NCI-H1105 (cell line): ENCODE measurements at places on chromosomes 12 and 14.

GRCh38 chr14:72788255-72788654 is 105.6 kb downstream of the DPF3 start:
- no peak for DNase-seq

- no peak for DNase-seq
Measured at GRCh38 chr14:57293866-57294837, 25.4 kb downstream of the AP5M1 start.

- no peak for DNase-seq
Measured at GRCh38 chr12:98741196-98741555, 96.1 kb downstream of the APAF1 start.

- DNase-seq = no peak
Measured at GRCh38 chr14:61106959-61107641, 126.1 kb downstream of the SLC38A6 start.

DNA sequence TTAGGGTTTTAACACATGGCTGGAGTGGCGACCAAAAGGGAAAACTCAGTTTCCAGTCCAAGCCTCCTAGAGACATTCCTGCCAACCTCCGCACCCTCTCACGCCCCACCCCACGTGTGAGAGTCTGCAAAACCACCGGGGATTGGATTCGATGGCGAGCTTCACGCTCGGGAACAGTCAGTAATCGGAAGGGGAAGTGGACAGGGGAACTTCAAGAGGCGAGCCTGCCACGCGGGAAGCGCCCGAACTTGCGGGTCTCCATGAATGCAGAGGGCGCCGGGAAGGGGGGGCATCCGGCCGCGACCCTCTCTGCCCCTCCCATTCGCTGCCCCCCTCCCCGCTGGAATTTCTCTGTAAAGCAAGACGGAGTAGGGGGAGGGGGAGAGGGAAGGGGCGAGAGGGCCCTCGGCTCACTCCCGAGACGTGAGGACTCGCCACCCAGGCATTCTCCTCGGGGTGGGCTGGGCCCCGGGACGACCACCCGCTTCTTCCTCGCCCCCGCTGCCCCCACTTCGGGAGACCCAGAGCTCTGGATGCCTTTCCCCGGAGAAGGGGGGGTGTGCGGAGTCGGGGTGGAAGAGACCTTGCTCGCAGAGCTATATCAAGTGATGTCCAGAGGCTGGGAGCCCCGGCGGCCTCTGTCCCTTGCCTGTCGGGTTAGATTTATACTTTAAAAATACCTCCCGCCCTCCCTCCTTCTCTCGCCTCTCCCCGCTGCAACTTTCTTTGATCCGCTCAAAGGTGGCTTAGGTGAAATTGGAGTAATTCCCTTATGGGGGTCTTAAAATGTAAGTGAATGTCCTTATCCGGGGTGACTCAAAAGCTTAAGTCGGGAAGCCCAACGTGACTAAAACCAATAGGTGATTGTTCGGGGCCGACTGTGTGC is 2.5 kb upstream of the CCND2 start:
- DNase-seq = no peak

DNA sequence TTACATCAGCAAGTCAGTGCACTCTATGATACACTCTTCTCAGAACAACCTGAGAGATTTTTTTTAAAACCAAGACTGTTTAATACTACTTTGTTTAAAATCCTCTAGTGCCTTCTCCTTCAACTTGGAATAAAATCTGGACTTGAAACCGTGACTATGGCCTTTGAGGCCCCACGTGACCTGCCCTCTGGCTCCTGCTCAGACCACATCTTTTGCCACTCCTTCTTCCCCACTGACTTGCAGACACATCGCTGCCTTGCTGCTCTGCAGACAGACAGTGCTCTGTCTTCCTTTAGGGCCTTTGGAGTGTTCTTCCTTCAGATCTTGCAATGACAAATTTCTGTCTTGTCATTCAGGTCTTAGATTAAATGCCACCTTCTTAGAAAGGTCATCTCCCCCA is 48.5 kb downstream of the TTC8 start:
- no peak for DNase-seq

- DNase-seq = no peak
Measured at GRCh38 chr14:35083530-35084150, 37.6 kb downstream of the FAM177A1 start.

DNA sequence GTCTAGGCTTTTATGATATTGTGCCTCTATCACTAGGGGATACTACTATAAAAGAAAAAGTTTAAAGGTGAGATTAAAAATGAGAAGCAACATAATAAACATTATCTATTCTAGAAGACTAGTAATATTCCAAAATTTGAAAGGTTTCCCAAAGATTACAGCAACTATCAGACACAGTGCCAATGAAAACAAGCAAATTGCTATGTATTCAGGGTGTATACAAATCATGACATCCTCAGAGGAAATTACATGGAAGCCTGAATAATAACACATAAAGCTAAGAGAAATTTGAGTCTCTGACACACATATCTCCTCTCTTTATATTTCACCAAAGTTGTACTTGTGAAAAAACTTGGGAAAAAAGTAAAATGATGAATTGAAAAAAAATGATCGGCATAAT is 327.0 kb downstream of the SEC23A start:
- DNase-seq = no peak

DNA sequence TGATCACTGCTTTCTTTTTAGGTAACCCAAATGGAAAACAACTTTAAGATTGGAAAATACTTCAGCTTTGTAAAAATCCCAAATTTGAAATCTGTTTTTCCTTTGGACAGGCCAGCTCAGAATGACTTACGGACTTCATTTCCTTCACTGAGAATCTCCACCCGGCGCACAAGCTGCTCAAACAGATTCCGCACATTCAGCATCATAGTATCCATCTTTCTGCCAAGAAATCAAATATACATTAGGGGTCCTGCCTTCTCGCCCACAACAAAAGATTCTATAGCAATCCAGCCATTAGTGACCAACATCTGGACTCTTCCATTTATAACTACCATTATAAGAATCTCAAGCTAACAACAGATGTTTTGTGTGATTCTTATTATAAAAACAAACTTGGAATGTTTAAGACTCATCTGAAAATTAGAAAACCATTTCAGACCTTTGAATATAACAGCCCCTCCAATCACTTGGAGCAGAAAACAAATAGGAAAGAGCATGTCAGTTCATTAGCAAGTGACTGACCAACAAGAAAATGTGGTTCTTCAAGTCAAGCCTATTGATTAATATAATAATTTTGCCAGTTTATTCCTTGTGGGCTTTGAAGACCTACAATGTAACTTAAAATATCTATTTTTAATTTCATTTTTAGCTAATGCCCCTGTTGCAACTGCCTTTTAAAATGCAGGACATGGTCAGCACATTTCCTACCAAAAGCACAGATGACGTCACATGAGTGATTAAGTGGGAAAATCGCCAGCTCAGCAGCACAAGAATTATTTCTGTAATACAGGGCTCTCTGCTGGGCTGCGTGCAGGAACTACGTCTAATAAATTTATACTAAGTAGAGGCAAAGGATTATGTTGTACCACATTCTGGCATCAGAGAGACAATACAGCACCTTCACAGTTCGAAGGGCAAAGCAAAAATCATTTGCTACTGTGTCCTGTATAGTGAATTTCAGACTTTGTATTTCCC is 8.5 kb downstream of the RACGAP1 start:
- no peak for DNase-seq

- no peak for DNase-seq
Measured at GRCh38 chr12:127685931-127686330, 581.0 kb upstream of the TMEM132C start.

GRCh38 chr14:85573406-85573805 is 43.5 kb downstream of the FLRT2 start:
- DNase-seq = no peak

- no peak for DNase-seq
Measured at GRCh38 chr12:132904718-132905328, 17.4 kb upstream of the CHFR start.

DNA sequence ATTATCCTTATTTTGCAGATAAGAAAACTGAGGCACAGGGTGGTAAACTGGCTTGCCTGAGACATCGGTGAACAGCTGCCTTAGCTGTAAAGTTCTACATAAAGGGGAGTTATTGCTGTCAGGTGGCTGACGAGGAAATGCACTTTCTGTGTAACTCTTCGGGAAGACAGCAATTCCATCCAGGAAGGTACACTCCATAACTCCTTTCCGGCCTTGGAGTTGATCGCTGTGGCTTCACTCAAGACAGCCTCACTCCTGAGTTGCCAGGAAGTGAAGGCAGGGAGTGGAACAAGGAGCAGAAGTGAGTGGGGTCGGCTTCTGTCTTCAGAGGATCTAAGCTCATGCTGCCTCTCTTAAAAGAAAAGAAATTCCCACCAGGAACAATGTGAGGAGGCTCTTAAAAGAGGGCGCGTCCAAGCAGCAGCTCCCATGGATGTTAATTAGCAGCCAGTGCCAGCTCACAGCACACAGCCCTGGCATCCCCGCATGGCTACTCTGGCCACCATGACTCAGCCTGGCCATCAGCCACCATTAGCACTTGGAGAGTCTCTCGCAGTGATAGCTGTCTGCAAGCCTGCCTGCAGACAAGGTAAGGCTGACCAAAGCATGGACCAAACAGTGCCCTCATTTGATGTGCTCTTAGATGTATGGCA is 60.3 kb downstream of the NUAK1 start:
- no peak for DNase-seq

DNA sequence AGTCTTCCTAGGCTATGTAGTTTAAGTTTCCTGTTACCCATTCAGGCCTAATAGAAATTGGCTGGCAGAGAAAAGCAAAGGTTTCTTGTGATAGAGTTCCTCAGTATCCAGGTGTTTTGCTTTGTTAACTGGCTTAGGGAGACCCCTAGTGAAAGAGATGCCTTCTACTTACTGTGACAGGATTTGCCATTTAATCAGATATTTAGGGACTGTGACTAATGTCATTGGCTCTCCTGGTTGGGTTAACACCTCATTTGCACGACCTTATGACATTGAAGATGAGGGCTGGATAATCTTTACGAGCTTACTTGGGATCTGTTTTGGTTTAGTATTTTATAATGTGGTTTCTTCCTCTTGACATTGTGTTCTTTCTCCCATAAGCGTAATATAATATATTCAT is 5.8 kb downstream of the MON2 start:
- no peak for DNase-seq
